ENCODE measurements at places on chromosomes 6 and 20.

DNA sequence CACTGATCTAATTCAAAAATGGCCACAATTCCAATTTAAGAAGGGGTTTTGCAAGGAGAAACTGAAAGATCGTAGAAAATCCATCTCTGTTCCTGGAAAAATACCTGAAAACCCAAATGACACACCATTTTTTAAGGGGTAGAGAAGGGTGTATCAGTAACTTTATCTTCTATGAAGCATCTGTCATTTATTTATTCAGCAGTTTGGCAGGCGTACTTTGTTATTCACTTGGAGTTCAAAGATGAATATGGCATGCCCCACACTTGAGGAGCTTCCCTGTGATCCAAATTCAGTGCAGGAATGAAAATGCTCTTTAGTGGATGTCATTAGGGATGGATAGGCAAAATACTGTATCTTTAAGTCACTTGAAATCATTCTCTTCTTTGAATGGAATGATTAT lies 7.2 kb downstream of the HINT3 start:
- H3K27ac ChIP-seq, result no peak overlapping the region
- H3K4me1 ChIP-seq, result peaks cover 3% of the 10 kb centered on the region
- no peak for DNase-seq
- no peaks in the 10 kb centered on the region for H3K27me3 ChIP-seq
- H3K4me3 ChIP-seq, result no peak overlapping the region
- peaks cover 17% of the 10 kb centered on the region for H3K36me3 ChIP-seq

- no peaks in the 10 kb centered on the region for H3K27me3 ChIP-seq
- peak overlapping the region; percentile 86 for H3K4me3 ChIP-seq
- DNase-seq, result no peak
- peak overlapping the region; percentile 98 for H3K27ac ChIP-seq
- H3K36me3 ChIP-seq, result peaks cover 64% of the 10 kb centered on the region
Measured at GRCh38 chr20:49278818-49279676, 1.2 kb upstream of the ZNFX1 start.

DNA sequence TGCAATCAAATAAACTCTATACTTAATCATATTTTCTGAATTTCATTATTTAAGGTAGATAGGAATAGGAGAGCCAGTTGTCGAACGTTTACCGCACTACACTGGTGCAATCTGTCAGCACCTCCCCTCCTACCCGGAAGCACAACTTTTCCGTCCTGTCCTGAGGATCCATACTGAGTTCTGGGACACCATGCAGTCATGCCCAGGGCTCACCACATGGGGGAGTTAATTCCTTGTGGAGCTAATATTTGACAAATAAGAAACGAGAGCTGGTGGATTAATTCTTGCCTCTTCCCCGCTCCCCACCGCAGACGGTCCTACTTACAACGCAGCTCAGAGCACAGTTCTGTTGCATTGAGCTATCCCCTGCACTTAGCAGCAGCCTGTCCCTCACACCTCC lies 107.7 kb upstream of the RALGAPA2 start:
- H3K27me3 ChIP-seq, result peaks cover 22% of the 10 kb centered on the region
- no peaks in the 10 kb centered on the region for H3K4me1 ChIP-seq
- H3K27ac ChIP-seq, result no peak overlapping the region
- H3K4me3 ChIP-seq, result no peak overlapping the region
- no peaks in the 10 kb centered on the region for H3K36me3 ChIP-seq
- no peak for DNase-seq

DNA sequence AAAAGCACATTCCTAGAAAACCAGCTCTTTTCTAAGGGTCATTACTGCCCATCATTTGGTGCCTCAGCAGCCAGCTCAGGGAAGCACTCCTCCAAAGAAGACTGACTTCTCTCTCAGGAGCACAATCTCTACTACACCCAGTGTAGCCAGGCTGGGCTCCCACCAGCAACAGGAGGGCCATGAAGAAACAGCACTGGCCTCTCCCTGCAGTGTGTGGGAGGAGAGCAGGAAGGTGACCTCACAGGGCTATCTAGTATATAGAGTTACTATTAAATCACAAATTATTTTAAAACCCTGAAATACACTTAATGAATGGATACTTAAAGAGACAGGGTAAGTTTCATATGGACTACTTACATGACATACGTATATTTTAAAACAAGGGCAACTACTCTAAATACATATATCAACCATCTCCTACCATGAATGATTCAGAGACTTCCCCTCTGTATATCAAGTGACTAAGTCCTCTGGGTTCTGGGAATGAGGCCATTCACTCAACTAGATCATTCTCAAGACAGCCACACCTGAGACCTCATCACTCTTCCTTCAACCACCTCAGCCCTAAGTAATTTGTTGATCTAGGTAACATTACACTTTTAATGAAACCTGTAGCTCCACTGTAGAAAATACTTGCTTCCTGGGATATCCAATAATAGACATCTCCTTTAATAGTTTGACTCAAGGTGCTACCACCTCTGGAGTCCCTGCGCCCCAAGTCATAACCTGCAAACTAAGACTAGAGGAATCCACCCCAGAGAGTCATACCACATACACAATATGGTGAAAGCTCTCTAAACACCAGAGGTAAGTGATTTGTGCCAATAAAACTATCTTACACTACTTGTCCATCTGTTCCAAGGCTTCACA lies 25.2 kb downstream of the TBX18 start:
- no peak for DNase-seq
- peaks cover 16% of the 10 kb centered on the region for H3K36me3 ChIP-seq
- peaks cover 8% of the 10 kb centered on the region for H3K27me3 ChIP-seq
- no peak overlapping the region for H3K4me3 ChIP-seq
- H3K27ac ChIP-seq, result no peak overlapping the region

DNA sequence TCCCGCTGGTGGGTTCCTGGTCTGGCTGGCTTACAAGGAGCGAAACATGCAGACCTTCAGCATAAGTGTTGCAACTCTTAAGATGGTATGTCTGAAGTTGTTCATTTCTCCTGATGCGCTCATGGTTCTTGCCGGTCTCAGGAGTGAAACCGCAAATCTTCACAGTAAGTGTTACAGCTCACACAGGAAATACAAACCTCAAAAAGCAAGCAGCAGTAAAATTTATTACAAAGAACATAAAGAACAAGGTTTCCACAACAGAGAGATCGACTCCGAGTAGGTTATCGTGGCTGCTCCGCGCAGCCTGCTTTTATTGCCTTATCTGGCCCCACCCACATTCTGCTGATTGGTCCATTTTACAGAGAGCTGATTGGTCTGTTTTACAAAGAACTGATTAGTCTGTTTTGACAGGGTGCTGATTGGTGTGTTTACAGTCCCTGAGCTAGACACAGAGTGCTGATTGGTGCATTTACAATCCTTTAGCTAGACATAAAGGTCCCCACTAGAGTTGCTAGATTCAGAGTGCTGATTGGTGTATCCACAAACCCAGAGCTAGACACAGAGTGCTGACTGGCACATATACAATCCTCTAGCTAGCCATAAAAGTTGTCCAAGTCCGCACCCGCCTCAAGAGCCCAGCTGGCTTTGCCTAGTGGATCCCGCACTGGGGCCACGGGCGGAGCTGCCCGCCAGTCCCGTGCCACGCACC lies 39.2 kb downstream of the TRIM27 start:
- no peak overlapping the region for H3K4me3 ChIP-seq
- peaks cover 10% of the 10 kb centered on the region for H3K4me1 ChIP-seq
- no peak for DNase-seq
- H3K27me3 ChIP-seq, result peaks cover 19% of the 10 kb centered on the region

DNA sequence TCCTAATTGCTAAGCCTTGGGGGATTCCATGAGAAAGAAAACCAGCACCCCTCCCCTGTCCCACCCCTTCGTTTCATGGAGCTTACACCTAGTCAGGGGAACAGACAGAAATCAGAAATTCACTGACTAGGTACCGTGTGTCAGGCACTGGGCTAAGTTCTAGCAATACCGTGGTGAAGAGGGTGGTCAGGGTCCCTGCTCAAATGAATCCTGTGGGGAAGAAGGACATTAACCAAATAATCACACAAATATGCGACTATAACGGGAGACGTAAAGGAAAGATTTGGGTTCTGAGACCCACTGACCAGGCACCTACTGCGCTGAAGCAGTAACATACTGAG lies 65.1 kb upstream of the TOP1 start:
- H3K27me3 ChIP-seq, result peaks cover 3% of the 10 kb centered on the region
- no peak overlapping the region for H3K27ac ChIP-seq
- no peaks in the 10 kb centered on the region for H3K36me3 ChIP-seq

GRCh38 chr20:48765359-48765758 lies 62.4 kb downstream of the PREX1 start:
- H3K4me3 ChIP-seq, result no peak overlapping the region
- H3K27me3 ChIP-seq, result no peaks in the 10 kb centered on the region
- H3K4me1 ChIP-seq, result peaks cover 8% of the 10 kb centered on the region

- H3K27me3 ChIP-seq, result no peaks in the 10 kb centered on the region
- H3K4me1 ChIP-seq, result peaks cover 3% of the 10 kb centered on the region
- no peak overlapping the region for H3K27ac ChIP-seq
- DNase-seq, result no peak
Measured at GRCh38 chr6:9455864-9456658, 958.8 kb downstream of the TFAP2A start.

- no peaks in the 10 kb centered on the region for H3K4me1 ChIP-seq
- H3K27me3 ChIP-seq, result no peaks in the 10 kb centered on the region
- no peak overlapping the region for H3K4me3 ChIP-seq
- no peak overlapping the region for H3K27ac ChIP-seq
Measured at GRCh38 chr20:18553746-18554145, 13.5 kb upstream of the SMIM26 start.

- no peaks in the 10 kb centered on the region for H3K36me3 ChIP-seq
- no peak overlapping the region for H3K4me3 ChIP-seq
- H3K27ac ChIP-seq, result peak overlapping the region; percentile 96
Measured at GRCh38 chr6:81865712-81866111, 113.2 kb upstream of the TENT5A start.

Data from osteocyte (in vitro differentiated cells).